ENCODE measurements at places on chromosomes 12 and 14. TPM values are rescaled to one million over a fixed set of nuclear protein-coding genes. Genes with fewer than 3 reads are reported as not detected.

- peaks cover 38% of the 10 kb centered on the region for H3K27me3 ChIP-seq
- no peaks in the 10 kb centered on the region for H3K36me3 ChIP-seq
- no peaks in the 10 kb centered on the region for H3K4me1 ChIP-seq
- no peak for DNase-seq
These were observed 8.5 kb upstream of the PTPRB start for GRCh38 chr12:70645494-70646317.

- H3K27me3 ChIP-seq = no peaks in the 10 kb centered on the region
- peak; percentile 52 for DNase-seq
- H3K4me3 ChIP-seq = peak overlapping the region; percentile 89
- peak overlapping the region; percentile 68 for H3K27ac ChIP-seq
- H3K4me1 ChIP-seq = peaks cover 30% of the 10 kb centered on the region
These were observed 5.8 kb downstream of the ASB2 start for GRCh38 chr14:93970585-93970964.

The ADAM21 gene
- not detected for total RNA-seq

DNA sequence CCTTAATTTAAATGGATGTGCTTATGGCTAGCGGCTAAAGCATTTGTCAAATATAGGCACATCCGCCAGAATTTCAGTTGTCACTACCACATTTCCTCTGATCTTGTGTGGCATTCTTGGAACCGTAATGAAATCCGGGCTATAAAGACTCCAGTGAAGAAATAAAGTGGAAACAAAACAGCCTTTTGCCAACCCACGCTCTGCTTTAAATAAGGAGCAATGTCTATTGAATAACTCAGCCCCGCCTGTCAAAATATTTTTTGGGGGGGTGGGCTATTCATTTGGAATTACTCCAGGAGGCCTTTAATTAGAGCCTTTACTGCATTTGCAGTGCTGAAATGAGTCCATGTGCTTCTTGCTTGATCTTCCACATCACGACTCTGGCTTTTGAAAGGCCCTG lies 179.6 kb upstream of the RPH3A start:
- no peak overlapping the region for H3K27ac ChIP-seq
- H3K27me3 ChIP-seq = peaks cover 37% of the 10 kb centered on the region

DNA sequence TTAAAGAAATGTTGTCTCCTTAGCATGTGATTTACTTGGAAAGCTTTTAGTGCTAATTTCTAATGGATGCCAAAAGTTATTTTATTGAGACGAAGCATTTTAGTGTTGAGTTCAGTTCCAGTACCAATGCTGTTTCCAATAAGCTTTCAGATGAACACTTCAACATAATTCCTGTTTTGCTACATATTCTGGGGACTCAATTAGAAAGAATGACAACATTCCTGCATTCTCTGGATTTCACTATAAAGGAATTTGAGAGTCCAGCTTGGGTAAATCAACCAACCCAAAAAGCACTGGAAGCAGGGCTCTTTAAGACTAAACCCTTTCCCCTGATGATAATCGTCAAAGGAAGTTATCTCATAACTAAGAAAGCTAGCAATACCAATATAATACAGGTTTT lies 353.0 kb upstream of the TMTC1 start:
- no peak overlapping the region for H3K27ac ChIP-seq
- H3K27me3 ChIP-seq = no peaks in the 10 kb centered on the region
- H3K4me1 ChIP-seq = no peaks in the 10 kb centered on the region
- no peak overlapping the region for H3K4me3 ChIP-seq

DNA sequence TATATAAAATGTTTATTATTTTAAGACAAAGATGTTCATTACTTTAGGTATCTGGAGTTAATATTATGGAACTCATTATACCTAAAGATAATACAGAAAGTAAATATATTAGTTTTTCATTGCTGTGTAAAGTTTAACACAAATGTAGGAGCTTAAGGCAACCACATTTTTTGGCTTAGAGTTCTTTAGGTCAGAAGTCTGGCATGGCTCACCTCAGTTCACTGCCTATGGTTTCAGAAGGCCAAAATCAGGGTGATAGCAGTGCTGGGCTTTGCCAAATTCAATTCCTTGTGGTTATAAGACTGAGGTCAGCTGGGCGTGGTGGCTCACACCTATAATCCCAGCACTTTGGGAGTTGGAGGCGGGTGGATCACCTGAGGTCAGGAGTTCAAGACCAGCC lies 35.5 kb upstream of the PRPF39 start:
- H3K4me3 ChIP-seq = no peak overlapping the region
- H3K4me1 ChIP-seq = no peaks in the 10 kb centered on the region
- no peak overlapping the region for H3K27ac ChIP-seq
- no peak for DNase-seq
- H3K27me3 ChIP-seq = no peaks in the 10 kb centered on the region

The PAH gene
- total RNA-seq = 1.4 TPM

Data from T-helper 17 cell (primary cell).